Activated T-helper 2 cell treated with anti-CD3 and anti-CD28 coated beads, Interferon-gamma antibody, Interleukin-2, Interleukin-4, amounts not matched to agents 10 μg/mL and 5 μg/mL and 100 μg/mL, durations not matched to agents 14 hours and 24 hours and 36 hours (primary cell): ENCODE measurements at places on chromosomes 2 and 18.

GRCh38 chr18:50757358-50757757 lies 62.5 kb downstream of the MRO start:
- H3K27ac ChIP-seq, result no peak overlapping the region
- H3K4me3 ChIP-seq, result no peak overlapping the region
- H3K27me3 ChIP-seq, result peaks cover 5% of the 10 kb centered on the region
- H3K36me3 ChIP-seq, result no peaks in the 10 kb centered on the region
- no peak for DNase-seq

DNA sequence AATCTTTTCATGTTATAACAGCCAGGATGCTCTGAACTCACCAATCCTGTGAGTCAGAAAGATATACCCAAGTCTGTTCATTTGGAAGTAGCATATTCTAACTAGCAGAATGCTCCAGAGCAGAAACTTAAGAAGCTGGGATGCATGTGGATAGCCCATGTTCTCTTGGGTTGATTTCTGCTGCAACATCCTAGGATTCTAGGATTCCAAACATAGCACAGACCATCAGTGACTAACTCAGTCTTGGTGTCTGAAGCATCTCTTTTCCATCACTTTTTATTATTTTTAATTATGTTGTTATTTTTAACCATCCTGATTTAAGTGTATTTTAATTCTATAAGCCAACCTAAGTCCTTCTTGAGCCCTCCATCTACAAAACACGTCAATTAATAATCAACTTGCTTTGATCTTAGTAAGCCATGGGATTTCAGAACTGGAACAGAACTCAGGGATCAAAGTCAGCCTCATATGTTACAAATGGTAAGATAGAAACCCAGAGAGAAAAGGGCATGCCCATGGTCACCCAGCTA lies 85.4 kb downstream of the OSR1 start:
- no peak overlapping the region for H3K27ac ChIP-seq
- no peak for DNase-seq
- no peak overlapping the region for H3K4me3 ChIP-seq
- H3K27me3 ChIP-seq, result no peaks in the 10 kb centered on the region

GRCh38 chr2:127001751-127002150 lies 103.1 kb downstream of the TEX51 start:
- no peak overlapping the region for H3K4me3 ChIP-seq
- peaks cover 14% of the 10 kb centered on the region for H3K27me3 ChIP-seq
- H3K36me3 ChIP-seq, result no peaks in the 10 kb centered on the region
- no peak overlapping the region for H3K27ac ChIP-seq
- no peaks in the 10 kb centered on the region for H3K4me1 ChIP-seq
- no peak for DNase-seq

GRCh38 chr2:111042772-111043771 lies 77.6 kb upstream of the BCL2L11 start:
- DNase-seq, result no peak
- no peak overlapping the region for H3K4me3 ChIP-seq
- peaks cover 22% of the 10 kb centered on the region for H3K27me3 ChIP-seq
- H3K36me3 ChIP-seq, result peaks cover 3% of the 10 kb centered on the region
- peak overlapping the region; percentile 78 for H3K27ac ChIP-seq

DNA sequence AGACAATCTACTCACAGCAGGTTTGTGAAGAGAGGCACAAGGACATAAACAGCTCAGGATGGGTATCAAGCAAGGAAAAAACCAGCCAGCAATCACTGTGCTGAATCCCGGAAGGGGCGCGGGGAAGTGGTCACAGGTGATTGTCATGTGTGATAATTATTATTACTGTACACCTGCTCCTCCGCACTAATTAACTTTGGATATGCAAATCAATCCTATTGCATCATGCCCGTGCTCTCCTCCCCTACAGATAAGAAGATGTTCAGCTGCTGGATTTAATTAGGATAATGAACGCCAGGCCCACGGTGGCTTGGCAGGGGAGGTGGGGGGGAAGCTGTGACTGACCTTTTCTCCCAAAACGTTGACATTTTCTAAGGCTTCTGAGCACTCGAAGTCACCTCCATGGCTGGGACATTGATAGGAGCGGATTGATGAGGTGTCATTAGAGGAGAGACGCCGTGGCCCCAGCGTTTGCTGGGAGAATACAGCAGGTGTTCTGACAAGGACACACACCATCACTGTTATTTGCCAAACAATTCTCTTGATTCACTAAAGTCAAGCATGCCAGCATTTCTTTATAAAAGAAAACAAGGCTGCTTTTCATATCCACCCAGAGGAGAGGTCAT lies 160.3 kb upstream of the VRK2 start:
- H3K27ac ChIP-seq, result no peak overlapping the region
- no peaks in the 10 kb centered on the region for H3K4me1 ChIP-seq
- H3K4me3 ChIP-seq, result no peak overlapping the region
- no peak for DNase-seq
- H3K27me3 ChIP-seq, result peaks cover 1% of the 10 kb centered on the region
